Gastroesophageal sphincter (tissue), 4 donors: ENCODE measurements at places on chromosomes 3 and 15. TPM values are rescaled to one million over a fixed set of nuclear protein-coding genes. Genes with fewer than 3 reads are reported as not detected.

- no peak for ATAC-seq
Observed at GRCh38 chr3:194536871-194537637, 50.3 kb upstream of the ATP13A3 start.

The KCNMB3 gene
- 6.2 TPM for total RNA-seq

DNA sequence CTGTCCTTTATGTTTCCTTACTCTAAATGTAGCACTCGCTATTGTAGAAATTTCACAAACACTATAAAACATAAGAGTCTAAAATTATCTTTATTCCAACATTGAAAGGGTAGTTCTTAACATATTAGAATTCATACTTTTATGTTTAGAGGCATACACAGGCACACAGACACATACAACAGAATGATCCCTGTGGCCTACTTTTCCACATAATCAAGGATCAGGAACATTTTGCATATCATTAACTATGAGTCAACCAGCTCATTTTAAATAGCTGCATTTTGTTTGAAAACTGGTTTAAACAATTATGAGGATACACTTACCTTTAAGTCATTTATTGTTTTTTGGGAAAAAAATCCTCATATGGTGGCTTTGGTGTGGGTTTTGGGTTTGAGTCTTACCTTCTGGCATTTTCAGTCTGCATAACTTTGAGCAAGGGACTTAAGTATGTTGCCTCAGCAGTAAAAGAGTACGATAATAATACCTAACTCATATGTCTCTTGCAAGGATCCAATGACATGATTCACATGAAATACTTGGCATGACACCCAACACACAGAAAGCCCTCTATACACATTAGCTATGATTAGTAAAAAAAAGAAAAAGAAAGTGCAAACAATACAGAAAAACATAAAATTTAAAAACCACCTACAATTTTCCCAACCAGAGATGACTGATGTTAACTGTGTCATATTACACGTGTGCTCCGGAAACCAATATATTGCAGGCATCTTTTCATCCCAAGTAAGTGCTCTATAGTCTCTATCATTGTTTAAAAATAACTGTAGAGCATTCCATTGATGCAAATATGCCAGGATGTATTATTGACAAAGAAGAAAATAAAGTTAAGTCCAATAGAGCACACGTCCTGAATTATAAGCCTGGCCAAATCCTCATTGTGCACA is 213.1 kb upstream of the ADAMTS9 start:
- no peak for ATAC-seq

- no peak for ATAC-seq
Observed at GRCh38 chr3:60523536-60523935, 727.7 kb downstream of the FHIT start.

The NRROS gene
- 6.6 TPM for total RNA-seq

- ATAC-seq = no peak
Observed at GRCh38 chr3:100046986-100047385, 67.3 kb downstream of the FILIP1L start.

The TGM5 gene
- 1.3 TPM for total RNA-seq

The RBMS3 gene
- 51.5 TPM for total RNA-seq

- no peak for ATAC-seq
Observed at GRCh38 chr3:162629372-162629771, 1132.8 kb downstream of the OTOL1 start.

DNA sequence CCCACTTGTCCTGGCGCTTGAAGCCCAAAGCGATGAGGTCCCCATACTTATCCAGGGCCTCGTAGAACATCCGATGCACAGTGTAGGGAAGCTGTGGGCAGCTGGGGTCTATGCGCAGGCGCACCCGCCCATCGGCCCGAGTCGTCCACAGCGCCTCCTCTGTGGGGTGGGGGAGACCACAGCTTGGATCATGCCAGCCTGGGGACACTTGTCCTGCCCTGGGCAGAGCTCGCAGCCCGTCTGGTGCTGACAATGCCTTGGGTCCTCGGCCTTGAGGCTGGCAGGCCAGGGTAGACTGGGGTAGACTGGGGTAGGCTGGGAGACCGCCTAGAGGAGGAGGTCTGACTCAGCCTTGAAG is 39.8 kb downstream of the ACSBG1 start:
- ATAC-seq = no peak

The SMAD6 gene
- 9.9 TPM for total RNA-seq
